Stimulated activated effector memory CD8-positive, alpha-beta T cell treated with anti-CD3 and anti-CD28 coated beads, Interleukin-12 subunit alpha, Interleukin-12 subunit beta, amount 100 ng/mL, for 72 hours (primary cell): ENCODE measurements at places on chromosomes 5 and 9.

GRCh38 chr5:73544429-73545402 lies 20.7 kb downstream of the ANKRA2 start:
- no peak for DNase-seq

DNA sequence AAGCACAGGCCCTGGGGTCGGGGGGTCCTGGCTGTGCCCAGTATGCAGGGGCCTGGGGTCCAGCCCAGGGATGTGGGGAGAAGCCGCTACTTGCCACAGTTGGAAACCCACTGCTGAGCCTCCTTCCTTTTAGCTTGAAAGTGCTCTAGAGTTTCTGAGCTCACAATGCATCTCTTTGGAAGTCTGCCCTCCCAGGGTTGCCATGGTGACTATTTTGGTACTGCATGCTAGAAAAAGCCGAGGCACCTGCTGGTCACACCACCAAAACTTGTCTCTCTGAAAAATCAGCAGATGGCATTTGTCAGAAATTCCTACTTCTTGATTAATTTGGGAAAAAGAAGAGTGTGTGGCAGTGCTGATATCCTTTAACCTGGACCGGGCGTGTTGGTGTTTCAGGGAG lies 151.8 kb downstream of the SEC61B start:
- no peak for DNase-seq

DNA sequence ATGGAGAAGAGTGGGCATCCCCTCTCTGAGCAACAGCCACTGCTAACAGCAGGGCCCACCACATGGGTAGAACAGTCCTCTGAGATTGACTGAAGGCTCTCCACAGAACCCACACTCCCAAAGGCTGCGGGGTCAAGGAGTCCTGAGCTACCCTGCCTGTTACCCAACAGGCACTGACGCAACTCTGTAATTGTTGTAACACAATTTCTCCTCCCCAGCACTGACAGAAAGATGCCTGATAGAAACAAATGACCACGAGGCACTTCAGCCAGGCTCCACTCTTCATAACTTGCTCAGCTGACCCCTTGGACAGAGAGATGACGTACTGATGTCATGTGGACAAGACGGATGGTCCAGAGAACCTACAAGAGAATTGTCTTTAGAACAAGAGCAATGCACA lies 220.7 kb downstream of the SPOCK1 start:
- DNase-seq = no peak

GRCh38 chr9:122179690-122180074 lies 20.0 kb downstream of the MORN5 start:
- no peak for DNase-seq

GRCh38 chr9:124180557-124180956 lies 77.2 kb upstream of the NEK6 start:
- DNase-seq = no peak

DNA sequence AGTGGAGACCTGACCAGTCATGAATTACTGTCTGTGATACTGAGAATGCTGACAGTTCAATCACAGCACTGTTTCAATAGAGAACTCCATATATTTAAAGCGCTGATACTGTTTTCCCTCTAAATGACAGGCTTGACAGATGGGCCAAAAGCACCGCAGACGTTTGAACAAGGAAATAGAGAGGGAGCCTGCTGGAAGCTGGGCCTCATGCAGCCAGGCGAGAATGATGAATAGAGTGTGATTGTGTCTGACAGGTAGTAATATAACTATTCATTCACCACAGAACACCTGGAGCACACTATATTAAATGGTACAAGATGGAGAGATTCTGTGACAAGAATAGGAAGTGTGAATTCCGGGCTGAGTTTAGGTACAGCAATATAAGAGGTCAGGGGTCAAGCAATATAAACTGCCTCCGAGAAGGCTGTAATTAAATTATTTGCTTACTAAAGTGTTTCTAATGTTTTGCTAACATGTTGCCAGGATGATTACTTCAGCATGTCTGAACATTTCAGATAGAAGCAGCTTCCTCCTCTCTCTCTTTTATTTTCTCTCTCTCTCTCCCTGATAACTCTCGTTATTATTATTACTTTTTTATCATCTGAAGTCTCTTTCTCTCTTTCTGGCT lies 297.7 kb downstream of the CSNK1G3 start:
- DNase-seq = no peak

DNA sequence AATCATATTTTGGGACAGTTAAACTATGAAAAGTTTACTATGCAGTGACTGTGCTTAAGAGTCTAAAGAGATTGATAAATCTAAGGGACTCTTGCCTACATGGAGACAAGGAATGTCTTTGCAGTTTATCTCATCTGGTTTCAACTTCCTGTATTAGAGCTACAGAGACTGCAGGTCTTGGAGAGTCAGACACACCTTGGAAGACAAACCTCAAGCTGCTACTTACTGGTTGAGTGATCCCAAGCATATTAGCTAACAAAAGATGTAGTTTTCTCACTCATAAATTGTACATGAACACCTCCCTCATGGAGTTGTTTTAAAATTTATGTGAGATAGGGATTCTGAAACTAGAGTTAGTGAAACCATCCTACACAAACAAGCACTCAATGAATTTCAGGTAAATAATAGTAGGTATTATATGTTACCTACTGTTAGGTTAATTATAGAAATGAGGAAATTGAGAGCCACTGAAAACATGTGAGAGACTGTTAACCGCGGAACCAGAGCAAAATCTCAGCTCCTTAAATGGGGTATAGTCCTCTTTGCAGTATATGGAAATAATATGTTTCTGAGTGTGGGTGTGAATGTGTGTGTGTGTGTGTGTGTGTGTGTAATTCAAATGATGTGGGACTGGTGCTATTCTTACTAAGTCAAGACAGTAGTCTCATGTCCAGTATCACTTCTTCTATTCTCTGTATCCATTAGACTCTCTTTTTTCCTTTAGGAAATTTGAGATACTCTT lies 752.1 kb downstream of the DTWD2 start:
- no peak for DNase-seq

DNA sequence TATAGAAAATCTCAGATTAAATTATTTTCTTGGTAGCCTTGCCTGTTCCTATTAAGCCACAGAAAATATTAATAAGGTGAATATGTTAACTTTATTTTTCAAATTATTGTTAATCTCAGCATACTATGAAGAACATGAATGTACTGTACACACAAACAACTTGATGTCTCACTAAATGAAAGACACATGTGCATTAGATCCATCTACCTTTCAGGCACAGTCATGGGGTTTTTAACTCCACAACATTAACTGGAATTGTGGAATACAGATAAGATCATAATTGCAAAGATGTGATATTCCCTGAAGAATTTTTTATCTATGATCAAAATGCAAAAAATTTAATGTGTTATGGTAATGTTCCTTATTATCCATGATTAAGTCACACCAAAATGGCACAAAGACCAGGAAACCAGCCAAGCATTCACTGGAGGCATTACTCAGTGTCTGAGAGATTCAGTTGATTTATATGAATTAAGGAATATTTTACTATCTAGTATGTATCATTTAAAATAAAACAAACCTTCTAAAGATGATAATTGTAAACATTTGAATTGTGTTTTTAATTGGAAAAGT lies 150.0 kb upstream of the VCAN start:
- DNase-seq = no peak

GRCh38 chr9:133822430-133823065 lies 84.4 kb upstream of the SARDH start:
- no peak for DNase-seq

- no peak for DNase-seq
Measured at GRCh38 chr9:37229455-37229854, 109.1 kb downstream of the ZCCHC7 start.

- no peak for DNase-seq
Measured at GRCh38 chr5:126778675-126779403, 1.9 kb downstream of the LMNB1 start.

- no peak for DNase-seq
Measured at GRCh38 chr5:98872674-98873073, 56.1 kb downstream of the CHD1 start.

DNA sequence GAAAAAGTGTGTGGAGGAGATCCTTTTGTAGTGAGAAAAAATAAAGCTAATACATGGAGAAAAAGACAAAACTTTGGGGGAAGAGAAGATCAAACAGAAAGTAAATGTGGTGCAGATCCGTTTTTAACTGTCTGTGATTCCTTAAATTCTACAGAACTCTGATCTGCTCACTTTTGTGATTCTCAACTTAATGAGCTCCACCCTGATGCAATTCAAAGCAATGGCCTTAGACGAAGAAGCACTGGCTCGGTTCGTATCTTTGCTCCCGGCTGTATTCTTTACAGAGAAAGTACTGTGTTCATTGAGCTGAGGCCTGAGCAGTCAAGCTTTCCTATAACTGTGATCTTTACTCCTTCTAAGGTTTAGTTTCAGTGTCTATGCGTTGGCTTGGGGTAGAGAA lies 453.4 kb downstream of the DMAC1 start:
- DNase-seq = no peak

- DNase-seq = no peak
Measured at GRCh38 chr5:31976169-31976568, 197.9 kb downstream of the GOLPH3 start.

DNA sequence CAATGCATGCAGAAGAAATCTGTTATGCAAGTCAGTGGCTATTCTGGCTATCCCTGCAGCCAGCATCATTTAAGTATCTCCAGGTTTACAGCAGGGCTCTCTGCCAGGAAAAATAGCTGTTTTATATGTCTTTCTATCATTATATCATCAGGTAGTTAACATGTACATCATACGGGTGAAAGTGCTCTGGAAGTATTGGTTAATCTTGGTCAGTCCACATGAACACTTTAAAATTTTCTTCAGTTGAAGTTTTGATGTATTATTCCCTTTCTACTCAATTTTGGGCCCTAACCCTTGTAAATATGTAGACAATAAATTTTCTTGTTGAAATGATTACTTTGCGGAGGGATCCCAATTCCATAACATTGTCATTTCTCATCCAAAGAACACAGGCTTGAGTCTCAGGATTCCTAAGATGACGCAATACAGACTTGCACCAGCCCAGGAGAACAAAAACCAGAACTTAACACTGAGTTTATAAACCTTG lies 67.5 kb downstream of the SEMA6A start:
- DNase-seq = no peak

GRCh38 chr5:6376974-6377520 lies 1.3 kb downstream of the MED10 start:
- no peak for DNase-seq
